ENCODE measurements at places on chromosomes 2 and 18. TPM values are rescaled to one million over a fixed set of nuclear protein-coding genes. Genes with fewer than 3 reads are reported as not detected.

Gene MPP4
- total RNA-seq: not detected

Gene ARHGAP28
- not detected for total RNA-seq

Gene PKP4
- 37.5 TPM for total RNA-seq

Gene TMEFF2
- total RNA-seq: not detected

Gene RIT2
- total RNA-seq: not detected

Gene LBH
- 118 TPM for total RNA-seq

Gene DDX1
- 130 TPM for total RNA-seq

Gene MC5R
- not detected for total RNA-seq

Gene ACVR1C
- total RNA-seq: 0.44 TPM

Gene POTEE
- 0.29 TPM for total RNA-seq

Gene ITPRIPL1
- total RNA-seq: 60.7 TPM
